ENCODE measurements at places on chromosomes 11 and 22.
A peak's percentile ranks its signal among the peaks of the same experiment; 100 is the strongest.

DNA sequence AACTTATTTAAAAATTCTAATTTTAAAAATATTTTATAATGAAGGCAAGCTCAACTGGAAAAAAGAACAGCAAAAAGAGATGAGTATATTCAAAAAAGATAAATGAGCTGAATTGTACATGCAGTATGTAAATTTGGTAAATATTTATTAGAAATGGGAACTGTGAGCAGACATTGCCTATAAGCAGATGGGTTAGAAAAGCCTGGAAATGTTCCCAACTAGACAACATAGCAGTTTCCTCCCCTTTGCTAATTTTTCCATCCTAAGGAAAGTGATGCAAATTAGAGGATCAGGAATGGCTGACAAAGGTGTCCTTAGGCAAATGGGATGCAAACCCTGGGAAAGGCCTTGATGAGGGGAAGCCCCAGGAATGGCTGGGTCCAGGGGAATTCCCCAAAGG lies 37.2 kb downstream of the TP53I11 start:
- H3K27me3 ChIP-seq = peaks cover 54% of the 10 kb centered on the region
- H3K27ac ChIP-seq = no peak overlapping the region
- H3K4me3 ChIP-seq = no peak overlapping the region
- no peak for DNase-seq
- peaks cover 52% of the 10 kb centered on the region for H3K36me3 ChIP-seq

GRCh38 chr11:126630893-126631798 lies 275.7 kb downstream of the ST3GAL4 start:
- no peak for DNase-seq
- peaks cover 1% of the 10 kb centered on the region for H3K27me3 ChIP-seq
- H3K4me3 ChIP-seq = no peak overlapping the region
- no peak overlapping the region for H3K27ac ChIP-seq

DNA sequence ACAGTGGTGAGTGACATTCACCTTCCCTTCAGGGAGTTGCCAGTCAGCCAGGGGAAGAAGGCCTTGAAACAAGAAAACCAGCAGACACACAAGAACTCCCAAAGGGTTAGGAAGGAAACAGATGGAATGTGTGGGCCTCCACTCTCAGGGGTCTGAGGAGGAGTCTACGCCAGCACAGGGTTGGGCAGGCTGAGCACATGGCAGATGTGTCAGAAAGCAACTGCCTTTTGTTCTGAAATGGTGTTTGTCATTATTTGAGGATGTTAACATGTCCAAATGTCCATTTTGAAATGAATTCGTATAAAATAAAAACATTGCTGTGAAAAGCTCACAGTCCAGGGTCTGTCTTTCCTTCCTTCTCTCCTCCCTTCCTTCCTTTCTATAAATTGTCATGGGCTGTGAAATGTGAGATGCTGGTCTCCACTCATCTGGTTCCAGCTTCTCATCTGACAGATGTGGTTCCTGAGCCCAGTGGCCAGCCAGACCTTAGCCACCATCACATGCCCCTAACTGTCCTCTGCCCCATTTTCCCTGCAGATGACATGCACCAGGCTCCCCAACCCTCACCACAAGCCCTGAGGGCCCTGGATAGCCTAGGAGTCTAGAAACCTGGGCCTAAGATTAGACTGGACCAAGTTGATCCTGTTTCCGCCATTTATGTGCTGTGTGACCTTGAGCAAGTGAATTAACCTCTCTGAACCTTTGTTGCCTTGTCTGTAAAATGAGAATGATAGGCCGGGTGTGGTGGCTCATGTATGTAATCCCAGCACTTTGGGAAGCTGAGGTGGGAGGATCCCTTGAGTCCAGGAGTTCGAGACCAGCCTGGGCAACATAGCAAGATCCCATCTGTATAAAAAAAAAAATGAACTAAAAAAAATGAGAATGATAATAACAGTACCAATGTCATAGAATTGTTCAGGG lies 56.2 kb upstream of the CRYBB3 start:
- peaks cover 5% of the 10 kb centered on the region for H3K27me3 ChIP-seq
- H3K27ac ChIP-seq = peak overlapping the region; percentile 13
- H3K4me1 ChIP-seq = peaks cover 34% of the 10 kb centered on the region
- no peak for DNase-seq
- H3K36me3 ChIP-seq = peaks cover 8% of the 10 kb centered on the region
- H3K4me3 ChIP-seq = no peak overlapping the region

DNA sequence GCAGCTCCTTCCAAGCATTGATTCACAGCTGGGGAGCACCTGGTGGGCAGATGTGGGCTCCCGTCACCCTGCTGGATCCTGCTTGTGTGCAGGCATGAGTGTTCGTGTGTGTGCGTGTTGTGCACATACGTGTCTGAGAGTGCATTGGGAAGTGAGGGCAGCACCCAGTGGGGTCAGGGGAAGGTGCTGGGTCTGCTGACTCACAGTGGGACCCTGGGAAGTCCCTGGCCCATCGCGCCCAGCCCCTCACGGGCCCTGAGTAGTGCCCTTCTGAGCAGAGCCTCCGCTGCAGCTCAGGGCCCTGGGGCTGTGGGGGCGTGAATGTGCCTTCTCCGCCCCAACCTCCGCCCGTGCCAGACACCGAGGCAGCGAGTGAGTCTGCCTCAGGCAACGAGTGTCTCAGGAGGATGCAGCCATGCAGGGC lies 36.8 kb downstream of the WNT11 start:
- H3K27ac ChIP-seq = no peak overlapping the region
- H3K4me1 ChIP-seq = no peaks in the 10 kb centered on the region
- peaks cover 3% of the 10 kb centered on the region for H3K36me3 ChIP-seq
- DNase-seq = no peak
- peaks cover 15% of the 10 kb centered on the region for H3K27me3 ChIP-seq

DNA sequence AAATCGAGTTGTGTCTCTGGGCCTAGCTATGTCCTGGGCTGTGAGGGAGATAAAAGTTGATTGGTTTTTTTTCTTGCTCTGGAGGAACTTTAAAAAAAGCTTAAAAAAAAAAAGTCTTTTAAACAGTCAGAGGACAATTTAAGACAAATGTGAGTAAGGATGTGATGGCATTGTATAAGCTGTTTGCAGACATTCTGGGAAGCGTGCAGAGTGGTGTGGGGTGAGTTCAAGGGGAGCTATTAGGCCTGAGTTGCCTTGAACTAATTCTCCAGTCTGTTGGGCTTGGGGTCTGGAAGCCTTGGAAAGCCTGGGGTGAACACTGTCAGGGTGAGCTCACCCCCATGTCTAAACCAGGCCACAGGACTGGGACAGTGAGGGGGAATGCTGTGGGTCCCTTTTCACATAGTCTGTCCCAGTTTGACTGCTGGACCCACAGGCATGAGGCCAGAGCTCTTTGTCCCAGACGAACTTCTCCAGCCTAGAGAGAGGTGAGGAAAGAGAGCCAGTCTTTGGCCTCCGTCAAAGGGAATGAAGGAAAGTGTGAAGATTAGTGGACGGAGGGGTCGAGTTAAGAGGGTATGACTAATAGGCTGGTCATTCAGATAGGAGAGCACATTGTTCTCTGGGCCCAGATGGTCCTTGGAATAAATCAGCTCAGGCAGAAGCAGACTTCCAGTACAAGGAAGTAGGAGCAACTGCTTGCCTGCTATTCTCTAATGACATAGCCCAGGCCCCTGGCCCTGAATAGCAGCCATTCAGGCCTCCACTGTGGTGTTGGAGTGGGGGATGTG lies 76.4 kb upstream of the NNMT start:
- no peak overlapping the region for H3K4me3 ChIP-seq
- peaks cover 11% of the 10 kb centered on the region for H3K4me1 ChIP-seq
- H3K27me3 ChIP-seq = peaks cover 3% of the 10 kb centered on the region
- no peak for DNase-seq
- no peak overlapping the region for H3K27ac ChIP-seq

- no peak overlapping the region for H3K27ac ChIP-seq
- H3K4me3 ChIP-seq = no peak overlapping the region
- peaks cover 4% of the 10 kb centered on the region for H3K27me3 ChIP-seq
- DNase-seq = no peak
Measured at GRCh38 chr22:39699631-39700360, 129.2 kb downstream of the CACNA1I start.

DNA sequence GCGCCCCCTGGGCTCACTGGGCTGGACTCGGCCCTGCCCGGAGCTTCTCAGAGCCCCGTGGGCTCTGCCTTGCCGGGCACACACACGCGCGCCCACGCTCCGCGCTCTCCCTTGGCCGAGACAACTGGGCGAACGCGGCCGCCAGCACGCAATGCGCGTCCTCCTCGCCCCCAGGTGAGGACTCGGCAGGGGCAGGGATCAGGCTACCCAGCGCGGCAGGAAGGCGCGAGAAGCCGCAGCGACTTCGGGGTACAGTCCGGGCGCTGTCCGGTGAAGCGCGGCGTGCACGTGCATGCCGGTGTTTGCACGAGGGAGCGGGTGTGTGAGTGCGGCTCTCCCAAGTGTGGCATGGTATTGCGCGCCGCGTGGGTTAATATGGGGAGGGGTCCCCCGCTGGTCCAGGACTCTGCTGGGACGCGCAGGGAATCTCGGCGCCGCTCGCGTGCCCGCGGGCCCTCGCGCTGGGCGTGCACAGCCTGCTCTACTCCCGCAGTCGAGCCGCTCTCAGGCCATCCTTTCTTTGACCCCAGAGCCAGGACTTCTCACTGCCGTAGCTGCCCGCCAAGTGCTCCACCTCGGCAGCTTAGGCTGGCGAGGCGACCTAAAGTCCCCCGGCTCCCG lies 5.4 kb downstream of the WNT7B start:
- no peak overlapping the region for H3K4me3 ChIP-seq
- H3K36me3 ChIP-seq = no peaks in the 10 kb centered on the region
- H3K4me1 ChIP-seq = peaks cover 4% of the 10 kb centered on the region
- no peak for DNase-seq
- peaks cover 24% of the 10 kb centered on the region for H3K27me3 ChIP-seq

GRCh38 chr11:113572136-113572735 lies 97.0 kb upstream of the DRD2 start:
- H3K27ac ChIP-seq = no peak overlapping the region
- H3K4me3 ChIP-seq = no peak overlapping the region
- peaks cover 7% of the 10 kb centered on the region for H3K27me3 ChIP-seq
- H3K36me3 ChIP-seq = no peaks in the 10 kb centered on the region

DNA sequence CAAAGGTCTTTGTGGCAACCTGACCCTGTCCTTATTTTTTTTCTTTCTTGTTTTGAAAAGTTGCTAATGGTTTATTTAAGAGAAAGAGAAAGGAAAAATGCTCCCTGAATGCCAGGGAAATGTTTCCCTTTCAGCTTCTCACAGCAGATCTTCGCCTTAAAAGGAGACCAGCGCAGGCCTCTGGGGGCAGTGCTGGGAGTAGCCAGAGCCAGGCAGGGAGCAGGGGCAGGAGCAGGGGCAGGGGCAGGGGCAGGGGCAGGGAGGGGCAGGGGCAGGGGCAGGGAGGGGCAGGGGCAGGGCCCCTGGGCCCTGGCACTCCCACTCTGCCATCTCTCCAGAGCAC lies 5.1 kb downstream of the MOB2 start:
- H3K27ac ChIP-seq = no peak overlapping the region
- H3K4me3 ChIP-seq = no peak overlapping the region
- no peak for DNase-seq
- peaks cover 5% of the 10 kb centered on the region for H3K36me3 ChIP-seq
